ENCODE measurements at places on chromosomes 4 and X.

DNA sequence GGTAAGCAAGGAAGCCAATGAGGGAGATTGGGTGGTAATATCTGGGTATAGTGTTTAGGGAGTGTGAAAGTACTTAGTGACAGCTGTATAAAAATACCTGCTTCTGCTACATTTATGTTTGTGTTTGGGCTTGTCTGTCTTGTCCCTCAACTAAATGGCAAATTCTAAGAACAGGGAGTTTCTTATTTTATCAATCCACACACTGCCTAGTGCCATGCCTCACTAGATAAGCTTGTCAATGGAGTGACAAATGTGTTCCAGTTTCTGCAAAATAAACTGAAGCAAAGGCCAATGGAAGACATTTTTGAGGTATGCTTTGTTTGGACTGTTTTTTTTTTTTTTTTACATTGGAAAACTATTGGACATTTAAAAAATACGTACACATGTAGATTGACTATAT, 418.0 kb downstream of the SH2D1A start:
- DNase-seq: no peak

GRCh38 chr4:153522802-153523094, 56.6 kb downstream of the TMEM131L start:
- peak; percentile 16 for DNase-seq

DNA sequence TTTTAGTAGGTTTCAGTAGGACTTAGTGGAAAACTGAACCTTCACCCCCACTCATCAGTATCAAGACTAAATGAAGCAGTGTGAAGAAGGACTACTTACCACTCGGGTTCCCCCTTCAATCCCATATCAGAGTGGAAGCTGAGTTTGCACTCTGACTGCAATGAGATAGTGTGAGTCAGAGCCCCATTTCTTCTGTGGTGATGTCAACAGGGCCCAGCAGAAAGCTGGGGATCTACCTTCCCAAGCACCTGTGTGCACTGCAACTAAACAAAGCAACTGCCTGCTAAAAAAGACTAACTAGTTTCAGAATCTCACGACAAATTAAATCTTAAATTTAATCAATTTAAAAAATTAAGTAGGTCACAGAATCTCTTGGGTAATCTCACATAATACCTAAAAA, 1837.0 kb upstream of the PCDH7 start:
- DNase-seq: no peak

- DNase-seq: no peak
Measured at GRCh38 chr4:150366487-150366999, 215.4 kb upstream of the MAB21L2 start.

DNA sequence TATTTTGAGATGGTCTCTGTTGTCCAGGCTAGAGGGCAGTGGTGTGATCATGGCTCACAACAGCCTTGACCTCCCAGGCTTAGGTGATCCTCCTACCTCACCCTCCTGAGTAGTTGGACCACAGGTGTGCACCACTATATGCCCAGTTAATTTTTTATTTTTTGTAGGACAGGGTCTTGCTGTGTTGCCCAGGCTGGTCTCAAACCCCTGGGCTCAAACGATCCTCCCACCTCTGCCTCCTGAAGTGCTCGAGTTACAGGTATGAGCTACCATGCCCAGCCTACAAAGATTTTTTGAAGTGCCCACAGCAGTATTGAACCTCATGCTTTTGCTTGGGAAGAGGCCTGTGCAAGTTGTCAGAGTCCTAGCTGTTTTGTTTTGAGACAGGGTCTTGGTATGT, 31.1 kb downstream of the NSD2 start:
- no peak for DNase-seq

DNA sequence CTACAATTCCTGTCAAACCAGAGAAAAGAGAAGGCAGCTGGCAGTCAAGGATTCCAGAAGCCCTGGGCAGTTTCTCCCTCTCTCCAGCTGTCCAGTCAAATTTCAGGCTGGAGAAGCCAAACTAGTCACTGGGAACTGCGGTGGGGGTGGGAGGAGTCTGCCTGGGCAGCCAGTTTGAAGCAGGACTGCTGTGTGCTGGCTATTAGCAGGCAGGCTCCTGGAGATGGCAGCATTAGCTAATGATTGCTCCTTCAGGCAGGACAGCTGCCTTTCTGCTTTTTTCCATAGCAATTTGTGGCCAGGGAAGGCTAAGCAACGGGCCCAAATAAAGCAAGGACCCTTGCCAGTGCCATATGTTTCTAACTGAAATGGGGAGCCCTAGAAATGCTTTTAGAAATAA, 44.7 kb upstream of the FGF13 start:
- DNase-seq: no peak

DNA sequence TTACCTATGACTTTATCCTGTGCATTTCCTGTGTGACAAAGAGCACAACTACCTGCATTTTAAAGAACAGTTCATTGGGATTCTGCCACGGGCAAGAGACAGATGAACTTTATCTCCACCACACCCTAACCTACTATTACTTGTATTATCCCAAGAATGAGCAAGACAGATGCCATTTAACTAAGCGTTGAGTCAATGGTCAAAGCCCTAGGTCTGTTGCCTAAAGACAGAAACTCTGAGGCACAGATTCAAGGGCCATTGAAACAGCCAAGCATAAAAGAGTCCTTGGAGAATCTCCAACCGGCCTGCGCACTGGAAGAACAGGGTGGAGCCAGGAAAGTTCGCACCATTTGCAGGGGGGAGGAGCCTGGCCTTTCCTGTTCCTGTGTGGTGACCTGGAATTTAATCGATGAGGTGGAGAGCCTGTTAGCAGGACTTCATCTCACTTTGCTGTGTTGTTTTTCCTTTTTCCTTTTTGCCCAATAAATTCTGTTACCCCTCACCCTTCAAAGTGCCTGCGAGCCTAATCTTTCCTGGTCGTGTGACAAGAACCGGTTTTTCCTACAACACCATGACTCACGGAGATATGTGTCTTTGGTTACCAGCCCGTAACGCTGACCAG, 146.4 kb upstream of the DIAPH2 start:
- DNase-seq: no peak

DNA sequence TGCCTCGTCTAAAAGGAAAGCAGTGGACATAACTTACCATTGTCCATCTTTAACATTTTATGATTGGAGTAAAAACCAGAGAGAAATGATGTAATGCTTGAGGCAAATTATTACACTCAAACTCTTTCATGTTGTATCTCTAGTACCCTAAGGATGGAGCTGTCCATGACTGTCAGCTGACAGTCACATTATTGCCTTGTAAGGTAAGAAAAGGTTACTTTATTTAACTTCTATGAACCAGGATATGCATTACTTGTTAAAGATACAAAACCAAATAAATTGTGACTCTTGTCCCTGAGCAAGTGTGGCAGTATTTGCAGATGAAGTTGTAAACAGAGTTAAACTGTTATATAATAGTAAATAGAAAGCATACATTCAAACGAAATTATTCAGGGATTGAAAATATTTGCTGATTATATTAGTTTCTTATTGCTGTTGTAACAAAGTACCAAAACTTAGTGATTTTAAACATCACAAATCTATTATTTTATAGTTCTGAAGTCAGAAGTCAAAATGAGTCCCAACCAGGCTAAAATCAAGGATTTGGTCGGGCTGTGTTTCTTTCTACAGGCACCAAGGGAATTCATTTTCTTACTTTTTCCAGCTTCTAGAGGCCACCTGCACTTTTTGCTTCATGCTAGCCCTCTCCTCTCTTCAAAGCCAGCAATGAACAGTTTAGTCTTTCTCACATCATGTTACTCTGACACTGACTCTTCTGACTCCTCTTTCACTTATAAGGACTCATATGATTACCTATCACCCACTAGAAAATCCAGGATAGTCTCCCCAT, 113.8 kb downstream of the CEP44 start:
- DNase-seq: no peak

- DNase-seq: no peak
Measured at GRCh38 chr4:86306816-86307215, 53.0 kb downstream of the MAPK10 start.

- DNase-seq: no peak
Measured at GRCh38 chrX:130296743-130297142, 28.0 kb upstream of the ZNF280C start.

DNA sequence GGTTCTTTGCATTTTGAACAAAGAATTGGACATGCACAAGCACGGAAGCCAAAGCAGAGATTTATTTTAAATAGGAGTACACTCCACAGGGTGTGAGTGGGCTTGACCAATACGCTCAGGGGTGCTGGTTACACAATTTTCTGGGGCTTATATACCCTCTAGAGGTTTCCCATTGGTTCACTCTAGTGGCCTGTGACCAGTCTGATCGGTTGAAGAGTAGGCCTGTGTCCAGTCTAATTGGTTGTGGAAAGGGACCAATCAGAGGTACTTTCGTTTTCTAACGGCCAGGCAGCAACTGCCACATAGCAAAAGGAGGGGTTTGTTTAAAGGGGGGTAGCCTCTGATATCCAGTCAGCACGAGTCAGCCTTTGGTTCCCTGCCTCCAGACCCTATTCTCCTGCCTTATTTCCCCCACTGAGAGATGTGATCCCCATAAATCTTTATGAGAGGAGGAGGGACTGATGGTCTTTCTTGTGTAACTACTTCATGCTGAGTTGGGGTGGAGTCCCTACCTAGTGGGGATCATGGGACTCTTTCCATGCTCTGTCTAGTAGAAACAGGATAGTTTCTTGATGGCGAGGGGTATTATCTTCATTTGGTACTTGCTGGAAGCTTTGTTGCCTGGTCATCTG, 11.3 kb upstream of the AREG start:
- no peak for DNase-seq

GRCh38 chr4:183905593-183906488, 734 bp downstream of the STOX2 start:
- DNase-seq: no peak

- DNase-seq: no peak
Measured at GRCh38 chr4:40240040-40240653, 43.3 kb downstream of the RHOH start.

GRCh38 chrX:132333351-132333750, 114.1 kb upstream of the RAP2C start:
- no peak for DNase-seq

DNA sequence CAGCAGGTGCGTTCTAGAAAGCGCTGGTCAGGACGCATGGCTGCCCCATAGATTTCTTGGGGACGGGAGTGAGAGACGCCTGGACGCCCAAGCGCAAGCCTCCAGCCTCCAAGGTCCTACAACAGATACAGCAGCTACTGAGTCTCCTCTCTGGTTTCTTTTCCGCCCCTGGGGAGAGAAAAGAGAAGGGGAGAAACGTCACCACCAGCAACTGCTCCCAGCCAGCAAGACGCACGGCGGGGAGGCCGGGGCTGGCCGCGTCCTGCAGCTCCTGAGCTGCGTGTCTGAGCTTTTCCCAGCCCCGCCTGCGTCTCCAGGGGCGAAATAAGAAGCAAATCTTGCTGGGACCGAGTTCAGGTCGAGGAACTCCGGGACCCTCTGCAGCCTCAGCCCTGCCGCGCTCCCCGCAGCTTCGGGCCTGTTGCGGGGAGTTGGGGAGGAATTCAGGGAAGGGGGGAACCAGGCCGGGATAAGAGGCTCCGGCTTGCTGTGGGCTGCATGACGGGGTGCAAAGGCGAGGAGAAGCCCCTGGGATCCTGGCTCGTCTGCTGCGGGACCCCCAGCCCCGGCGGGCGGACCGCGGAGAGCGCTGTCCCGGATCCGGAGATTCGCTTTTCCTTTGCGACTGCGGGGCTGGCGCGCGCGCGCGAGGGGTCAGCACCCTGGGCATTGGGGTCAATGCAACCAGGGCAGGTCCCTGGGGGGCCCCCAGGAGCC, 6.8 kb upstream of the SHOX start:
- DNase-seq: no peak

- DNase-seq: no peak
Measured at GRCh38 chrX:138127314-138127713, 561.4 kb downstream of the ZIC3 start.
